ENCODE measurements at places on chromosomes 1 and 21.

- no peak for DNase-seq
These were observed 156.8 kb upstream of the GORAB start for GRCh38 chr1:170375082-170375723.

DNA sequence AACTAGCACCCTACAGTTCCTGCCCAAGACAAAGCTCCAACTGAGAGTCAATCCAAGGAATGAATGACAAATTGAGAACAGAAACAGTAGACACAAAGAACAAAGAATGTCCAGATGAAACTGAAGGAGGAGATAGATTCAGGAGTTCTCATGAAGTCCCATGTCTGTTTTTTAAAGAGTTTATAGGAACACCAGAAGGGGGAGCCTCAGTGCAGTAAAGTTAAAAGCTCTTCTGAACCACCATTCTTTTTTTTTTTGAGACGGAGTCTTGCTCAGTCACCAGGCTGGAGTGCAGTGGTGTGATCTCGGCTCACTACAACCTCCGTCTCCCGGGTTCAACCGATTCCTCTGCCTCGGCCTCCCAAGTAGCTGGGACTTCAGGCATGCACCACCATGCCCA, 323.6 kb downstream of the MRPL39 start:
- DNase-seq = no peak

- no peak for DNase-seq
These were observed 28.3 kb upstream of the PKN2 start for GRCh38 chr1:88655685-88656299.

DNA sequence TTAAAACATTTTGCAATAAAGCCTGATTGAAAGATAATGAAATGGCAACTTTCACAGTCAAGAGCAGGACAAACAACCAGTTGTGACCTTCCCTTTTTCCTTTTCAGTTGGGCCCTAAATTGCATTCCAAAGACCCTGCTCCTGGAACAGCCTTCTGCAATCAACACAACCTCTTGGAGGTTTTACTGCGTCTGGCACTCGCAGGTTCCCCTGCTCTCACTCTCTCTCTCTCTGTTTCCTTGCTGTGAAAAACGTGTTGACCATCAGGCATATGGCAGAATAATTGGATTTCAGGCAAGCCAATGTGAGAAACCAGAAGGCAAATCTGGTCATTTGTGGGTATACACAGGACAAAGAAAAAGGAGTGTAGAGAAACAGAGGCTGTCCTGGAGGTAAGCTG, 23.2 kb downstream of the SLC44A5 start:
- DNase-seq = no peak

DNA sequence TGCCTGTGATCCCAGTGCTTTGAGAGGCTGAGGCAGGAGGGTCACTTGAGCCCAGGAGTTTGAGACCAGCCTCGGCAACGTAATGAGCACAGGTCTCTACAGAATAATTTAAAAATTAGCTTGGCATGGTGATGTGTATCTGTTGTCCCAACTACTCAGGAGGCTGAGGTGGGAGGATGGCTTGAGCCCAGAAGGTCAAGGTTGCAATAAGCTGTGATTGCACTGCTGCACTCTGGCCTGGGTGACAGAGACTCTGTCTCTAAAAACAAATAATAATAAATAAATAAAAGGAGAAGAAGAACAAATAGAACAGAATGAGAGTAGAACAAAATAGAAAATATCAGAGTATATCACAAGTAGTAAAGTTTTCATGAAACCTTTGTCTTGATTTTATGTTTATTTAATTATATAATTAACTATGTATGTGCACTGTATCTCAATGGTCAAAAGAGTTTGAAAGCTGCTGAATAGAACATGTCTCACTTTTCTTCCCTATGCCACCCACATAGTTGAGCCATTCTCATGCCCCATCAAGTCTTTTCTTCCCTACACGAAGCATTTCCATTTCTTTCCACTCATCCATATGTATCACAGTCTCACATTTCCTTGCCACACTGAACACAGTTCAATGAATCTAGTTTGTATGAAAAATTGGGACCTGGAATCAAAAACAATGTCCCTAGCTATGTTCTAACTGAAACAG, 22.9 kb upstream of the APOBEC4 start:
- no peak for DNase-seq

- no peak for DNase-seq
These were observed 87.9 kb upstream of the HMCN1 start for GRCh38 chr1:185646202-185646683.

GRCh38 chr1:235583511-235584001, 66.0 kb downstream of the GNG4 start:
- DNase-seq = peak; percentile 25

GRCh38 chr1:26357121-26357602, 3.2 kb upstream of the CRYBG2 start:
- DNase-seq = no peak

DNA sequence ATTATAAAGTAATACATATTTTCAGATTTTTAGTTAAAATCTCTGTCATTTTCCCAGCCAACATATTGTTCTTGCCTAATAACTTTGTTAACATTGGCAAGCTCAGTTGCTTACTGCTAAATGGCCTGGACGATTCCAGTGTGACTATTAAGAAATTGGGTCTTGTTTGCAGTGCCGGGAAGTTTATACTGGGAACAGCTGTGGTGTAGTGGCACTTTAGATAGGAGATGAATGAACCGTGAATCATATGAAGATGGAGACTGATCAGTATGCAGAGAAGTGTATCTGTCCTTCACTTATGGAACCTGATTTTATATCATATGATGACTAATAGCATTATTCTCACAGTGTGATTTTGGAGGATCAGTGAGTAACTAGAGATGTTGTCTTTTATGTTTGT, 3.3 kb downstream of the CHRM3 start:
- DNase-seq = no peak

DNA sequence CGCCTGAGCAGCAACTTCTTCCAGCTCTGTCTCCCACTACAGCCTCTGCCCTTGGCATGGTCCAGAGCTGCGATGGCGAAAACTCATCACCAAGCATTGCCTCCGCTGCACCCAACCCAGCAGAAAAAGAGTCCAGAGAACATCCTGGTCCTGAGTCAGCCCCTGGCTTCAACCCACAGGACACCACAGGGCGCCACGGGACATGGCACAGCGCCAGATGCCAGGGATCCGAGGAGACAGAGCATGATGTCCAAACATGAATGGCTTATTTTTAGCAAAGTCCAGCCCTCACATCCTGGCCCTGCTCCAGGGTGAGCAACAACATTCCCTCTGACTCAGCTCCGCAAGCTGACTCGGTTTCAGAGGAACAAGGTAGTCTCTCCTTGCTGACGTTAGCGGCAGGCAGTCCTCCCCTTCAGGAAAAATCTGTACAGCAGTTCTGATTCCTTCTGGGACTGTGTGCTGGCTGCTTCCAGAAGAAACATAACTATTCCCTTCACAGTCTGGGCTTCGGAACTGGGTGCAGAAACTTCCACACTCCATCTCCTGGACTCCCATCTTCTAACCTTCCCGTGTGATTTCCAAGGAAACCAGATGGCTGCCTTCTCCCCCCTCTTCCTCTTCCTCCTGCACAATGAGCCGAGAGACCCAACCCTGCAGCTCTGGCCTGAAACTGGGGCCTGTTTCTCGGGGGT, 131.3 kb downstream of the TOMM20 start:
- DNase-seq = no peak

GRCh38 chr1:22507587-22507986, 55.7 kb upstream of the EPHA8 start:
- no peak for DNase-seq

DNA sequence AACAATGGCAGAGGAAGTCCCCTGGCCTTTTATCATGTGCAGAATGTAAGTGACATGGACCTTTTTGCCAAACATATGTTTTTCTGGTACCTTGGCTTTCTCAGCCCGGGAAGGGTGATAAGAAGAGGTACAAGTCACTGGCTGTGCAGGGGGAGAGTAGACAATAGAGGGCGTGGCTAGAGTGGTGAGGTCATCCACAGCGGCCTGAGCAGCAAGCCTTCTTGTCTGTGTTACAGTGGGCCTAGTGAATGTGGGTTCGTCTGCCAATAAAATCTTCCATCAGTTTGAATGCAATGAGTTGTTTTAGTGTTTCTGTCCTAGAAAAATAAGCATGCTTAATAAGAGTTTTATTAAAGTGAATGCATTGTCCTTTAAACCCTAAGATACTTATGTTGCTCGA, 59.0 kb upstream of the PGD start:
- no peak for DNase-seq

- DNase-seq = no peak
These were observed 30.4 kb upstream of the A3GALT2 start for GRCh38 chr1:33351281-33351660.

GRCh38 chr1:81155131-81155530, 645.6 kb upstream of the ADGRL2 start:
- no peak for DNase-seq

- no peak for DNase-seq
These were observed 73.9 kb downstream of the GLUL start for GRCh38 chr1:182317611-182318161.

- no peak for DNase-seq
These were observed 28.1 kb downstream of the RXRG start for GRCh38 chr1:165416876-165417275.

DNA sequence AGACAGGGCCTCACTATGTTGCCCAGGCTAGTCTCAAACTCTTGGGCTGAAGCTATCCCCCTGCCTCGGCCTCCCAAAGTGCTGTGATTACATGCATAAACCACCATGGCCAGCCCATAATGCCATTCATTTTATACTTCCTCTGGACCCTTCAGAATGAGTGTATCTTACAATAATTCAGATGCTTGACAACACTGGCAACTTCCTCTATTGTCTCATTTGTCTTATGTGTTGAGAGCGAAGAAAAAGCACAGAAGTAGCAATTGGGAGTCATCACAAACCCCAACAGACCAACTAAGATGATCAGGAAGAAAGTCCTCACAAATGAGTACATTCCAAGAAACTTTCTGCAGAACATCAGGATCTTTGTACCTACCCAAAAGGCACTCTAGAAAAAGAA, 191.9 kb downstream of the RERE start:
- no peak for DNase-seq

- DNase-seq = no peak
These were observed 1.8 kb downstream of the ZNF362 start for GRCh38 chr1:33257772-33258712.

DNA sequence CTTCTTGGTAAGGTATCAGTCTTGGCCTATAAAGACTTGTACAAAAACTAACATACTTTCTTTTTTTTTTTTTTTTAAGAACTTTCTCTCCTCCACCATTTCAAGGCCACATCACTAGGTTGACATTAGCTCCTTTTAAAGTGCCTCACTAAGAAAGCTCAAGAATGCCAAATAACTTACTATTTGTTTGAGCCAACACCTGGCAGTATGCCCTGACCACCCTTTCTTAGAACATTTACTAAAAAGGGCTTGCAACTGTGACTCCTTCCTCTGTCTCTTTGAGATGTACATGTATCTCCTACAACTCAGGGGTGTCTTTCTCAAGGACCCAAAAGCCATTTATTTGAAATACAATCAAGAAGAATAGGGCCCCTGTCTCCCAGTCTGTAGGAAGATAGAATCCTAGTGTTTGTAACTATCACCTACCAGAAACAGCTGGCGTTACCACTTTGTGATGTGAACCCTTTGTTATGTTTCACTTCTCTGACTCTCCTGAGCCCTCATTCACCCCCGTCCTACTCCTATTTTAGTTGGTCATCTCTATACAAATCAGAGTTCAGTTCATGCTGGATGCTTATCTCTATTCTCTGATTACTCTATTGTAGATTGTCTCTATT, 12.2 kb upstream of the SAMD13 start:
- no peak for DNase-seq

DNA sequence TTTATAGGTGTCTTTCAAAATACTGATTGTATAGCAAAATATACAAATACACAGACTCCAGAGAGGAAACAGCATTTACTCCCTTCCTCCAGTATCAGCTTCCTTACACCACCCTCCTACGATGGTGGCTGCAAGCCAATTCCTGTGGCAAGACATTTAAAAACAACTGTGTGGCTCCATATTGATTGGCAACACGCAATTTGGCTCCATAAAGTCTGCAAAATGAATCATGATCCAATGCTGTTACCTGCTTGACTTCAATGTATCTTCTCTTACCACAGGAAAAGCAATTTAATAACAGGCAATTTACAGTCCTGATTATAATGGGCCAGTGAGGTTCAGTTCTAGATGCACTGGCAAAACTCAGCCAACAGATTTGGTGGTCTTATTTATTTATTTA, 19.7 kb upstream of the ATP6V1G3 start:
- no peak for DNase-seq

- peak; percentile 88 for DNase-seq
These were observed 68.7 kb downstream of the TEX35 start for GRCh38 chr1:178581351-178582303.

DNA sequence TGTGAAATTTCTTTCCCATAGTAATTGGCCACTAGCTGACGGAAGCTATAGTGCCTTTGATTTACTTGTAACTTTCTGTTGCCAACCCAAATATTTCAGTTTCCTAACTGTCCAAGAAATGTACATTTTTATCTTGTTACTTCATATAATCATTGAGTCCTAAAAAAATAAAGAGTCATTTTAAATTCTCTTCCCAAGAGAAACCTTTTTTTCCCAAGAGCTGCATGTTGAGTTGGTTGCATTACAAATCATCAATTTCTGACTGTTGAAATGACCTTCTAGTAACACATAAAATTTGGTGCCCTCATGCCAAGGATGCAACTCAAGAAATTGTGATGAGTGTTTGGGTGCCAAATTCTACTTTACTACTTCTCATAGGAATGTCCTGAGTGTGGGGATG, 61.0 kb downstream of the HMCN1 start:
- no peak for DNase-seq

- DNase-seq = no peak
These were observed 182.4 kb downstream of the SMYD3 start for GRCh38 chr1:246324711-246325110.

- no peak for DNase-seq
These were observed 9.9 kb downstream of the LMO4 start for GRCh38 chr1:87338566-87338965.

- DNase-seq = no peak
These were observed 9.9 kb downstream of the F5 start for GRCh38 chr1:169576241-169576934.

- no peak for DNase-seq
These were observed 119.7 kb downstream of the ETS2 start for GRCh38 chr21:38925478-38925877.

GRCh38 chr1:207112616-207113296, 8.7 kb downstream of the C4BPA start:
- no peak for DNase-seq

- DNase-seq = no peak
These were observed 83.3 kb downstream of the LACTBL1 start for GRCh38 chr1:22889213-22889827.
